ENCODE measurements at places on chromosomes 12 and 14.

DNA sequence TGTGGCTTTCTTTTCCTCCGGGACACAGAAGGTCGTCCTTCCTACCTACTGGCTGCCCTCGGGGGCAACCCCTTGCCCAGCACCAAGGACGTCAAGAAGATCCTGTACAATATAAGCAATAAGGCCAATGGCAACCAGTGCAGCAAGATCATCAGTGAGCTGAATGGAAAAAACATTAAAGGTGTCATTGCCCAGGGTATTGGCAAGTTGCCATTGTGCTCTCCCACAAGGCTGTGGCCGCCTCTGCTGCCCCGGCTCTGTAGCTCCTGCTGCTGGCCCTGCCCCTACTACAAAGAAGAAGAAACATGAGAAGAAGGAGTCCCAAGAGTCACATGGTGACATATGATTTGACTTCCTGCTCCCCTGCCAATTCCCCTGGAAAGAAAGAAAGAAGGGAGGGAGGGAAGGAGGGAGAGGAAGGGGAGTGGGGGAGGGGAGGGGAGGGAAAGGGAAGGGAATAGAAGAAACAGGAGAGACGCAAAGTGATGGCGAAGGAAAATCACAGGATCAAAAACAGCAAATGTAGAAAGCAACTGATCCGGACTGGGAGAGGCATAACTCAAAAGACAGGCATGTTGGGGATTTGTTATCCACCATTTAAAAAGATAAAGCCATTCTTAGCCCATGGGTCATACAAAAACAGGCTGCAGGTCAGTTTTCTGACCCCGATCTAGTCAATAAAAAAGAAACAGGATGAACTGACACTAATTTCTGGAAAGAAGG, 61.3 kb upstream of the RESF1 start:
- H3K4me1 ChIP-seq: peaks cover 53% of the 10 kb centered on the region
- H3K4me3 ChIP-seq: peak overlapping the region; percentile 4
- H3K36me3 ChIP-seq: peaks cover 54% of the 10 kb centered on the region

GRCh38 chr14:80543211-80543610, 331.9 kb upstream of the DIO2 start:
- no peak overlapping the region for H3K4me3 ChIP-seq
- DNase-seq: no peak
- H3K36me3 ChIP-seq: no peaks in the 10 kb centered on the region
- no peak overlapping the region for H3K27ac ChIP-seq

DNA sequence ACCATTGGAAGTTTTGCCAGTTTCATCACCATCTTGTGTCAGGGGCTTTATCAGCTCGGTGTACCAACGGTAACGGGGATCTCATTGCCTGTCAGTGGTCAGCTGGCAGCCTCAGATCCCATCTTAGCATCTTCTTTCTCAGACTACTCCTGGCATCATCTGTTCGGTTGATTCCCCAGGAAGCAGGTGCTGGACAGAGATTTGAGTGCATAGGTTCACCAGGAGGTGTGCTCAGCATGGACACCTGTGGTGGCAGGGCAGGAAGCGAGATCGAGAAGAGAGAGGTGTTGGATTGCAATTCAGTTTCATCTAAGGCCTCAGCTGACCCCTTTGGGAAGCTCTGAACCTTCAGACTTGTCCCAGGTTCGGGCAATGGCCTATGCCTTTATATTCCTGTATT, 76.0 kb downstream of the C12orf75 start:
- H3K4me3 ChIP-seq: no peak overlapping the region
- H3K27me3 ChIP-seq: peaks cover 3% of the 10 kb centered on the region
- peaks cover 14% of the 10 kb centered on the region for H3K4me1 ChIP-seq

DNA sequence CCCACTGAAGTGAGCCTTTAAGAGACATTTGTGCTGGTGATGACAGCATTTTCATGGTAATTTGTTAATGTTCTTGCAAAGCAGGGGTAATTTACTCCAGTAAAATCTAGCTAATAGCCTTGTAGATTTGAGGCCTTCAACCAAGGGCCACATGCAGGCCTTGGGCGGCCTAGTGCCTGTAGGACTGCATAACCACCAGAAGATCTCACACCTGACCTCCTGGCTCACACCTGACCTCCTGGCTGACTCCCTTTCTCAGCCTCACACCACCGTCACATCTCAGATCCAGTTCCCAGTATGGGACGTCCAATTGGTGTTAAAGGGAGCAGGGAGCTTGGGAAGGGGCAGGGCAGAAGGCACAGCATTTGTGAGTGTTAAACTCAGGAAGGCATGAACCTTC, 26.9 kb downstream of the C12orf42 start:
- H3K4me3 ChIP-seq: no peak overlapping the region
- peaks cover 9% of the 10 kb centered on the region for H3K4me1 ChIP-seq
- H3K27ac ChIP-seq: no peak overlapping the region
- H3K27me3 ChIP-seq: no peaks in the 10 kb centered on the region
- no peak for DNase-seq

GRCh38 chr12:131218026-131218922, 264.6 kb downstream of the ADGRD1 start:
- no peak for DNase-seq
- H3K4me3 ChIP-seq: no peak overlapping the region
- no peak overlapping the region for H3K27ac ChIP-seq
- H3K27me3 ChIP-seq: peaks cover 7% of the 10 kb centered on the region
